Stimulated activated CD4-positive, alpha-beta T cell treated with anti-CD3 and anti-CD28 coated beads, Interleukin-2, amount 100 ng/mL, for 48 hours (primary cell): ENCODE measurements at places on chromosomes 1 and 21.

DNA sequence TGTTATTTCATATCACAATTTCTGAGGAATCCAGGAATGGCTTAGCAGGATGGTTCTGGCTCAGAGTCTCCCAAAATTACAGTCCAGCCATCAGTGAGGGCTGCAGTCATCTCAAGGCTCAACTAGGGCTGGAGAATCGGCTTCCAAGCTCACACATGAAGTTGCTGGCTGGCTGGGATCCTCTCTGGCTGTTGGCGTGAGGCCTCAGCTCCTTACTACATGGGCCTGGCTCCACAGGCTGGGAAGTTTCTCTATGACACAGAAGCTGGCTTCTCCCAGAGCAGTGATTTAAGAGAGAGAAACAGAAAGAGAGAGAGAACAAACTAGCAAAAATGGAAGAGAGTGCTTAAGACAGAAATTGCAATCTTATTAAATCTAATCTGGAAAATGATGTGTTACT is 38.8 kb upstream of the RGS8 start:
- DNase-seq, result no peak

DNA sequence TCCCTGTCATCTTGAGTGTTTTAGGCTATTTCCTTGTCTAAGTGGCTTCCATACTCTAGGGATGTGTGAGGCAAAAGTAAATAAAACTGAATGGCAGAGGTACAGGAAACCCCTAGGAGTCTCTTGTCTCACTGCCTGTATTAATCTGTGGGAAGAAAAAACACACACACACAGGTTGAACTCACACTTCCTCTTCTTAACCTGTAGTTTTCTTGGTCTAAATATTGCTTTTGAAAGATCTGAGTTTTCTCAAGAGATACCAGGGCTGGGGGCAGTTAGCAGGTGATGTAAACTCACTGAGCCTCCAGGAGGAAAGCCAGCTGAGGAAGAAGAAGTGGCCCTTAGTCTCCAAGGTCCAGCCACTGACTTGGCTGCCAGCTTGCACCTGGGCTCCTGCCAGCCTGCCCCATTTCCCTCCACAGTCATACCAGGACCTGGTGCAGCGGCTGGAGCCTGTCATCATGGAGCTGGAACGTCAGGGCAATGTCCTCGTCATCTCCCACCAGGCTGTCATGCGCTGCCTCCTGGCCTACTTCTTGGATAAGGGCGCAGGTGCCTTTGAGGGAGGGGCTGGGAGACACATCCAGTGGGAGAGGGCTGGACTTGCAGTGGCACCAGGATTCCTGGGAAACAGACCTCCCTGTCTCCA is 16.9 kb downstream of the PFKFB2 start:
- DNase-seq, result no peak

DNA sequence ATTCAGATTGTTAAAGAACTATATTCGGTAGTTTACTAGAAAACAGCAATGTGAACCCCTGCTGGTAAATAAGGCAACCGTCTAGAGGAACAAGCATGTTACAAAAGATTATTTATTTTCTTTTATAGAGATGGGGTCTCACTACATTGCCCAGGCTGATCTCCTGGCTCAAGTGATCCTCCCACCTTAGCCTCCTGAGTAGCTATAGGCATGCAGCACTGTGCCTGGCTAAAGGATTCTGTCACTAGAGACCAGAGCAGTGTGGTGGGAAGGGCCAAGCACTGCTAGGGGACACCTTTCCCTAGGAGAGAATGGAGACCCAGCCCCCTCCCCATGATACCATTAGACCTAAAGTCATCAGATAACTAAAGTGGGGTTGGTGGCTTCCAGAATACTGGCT is 28.9 kb downstream of the SLC27A3 start:
- no peak for DNase-seq

- peak; percentile 11 for DNase-seq
Observed at GRCh38 chr21:40512590-40512989, 334.4 kb downstream of the DSCAM start.

DNA sequence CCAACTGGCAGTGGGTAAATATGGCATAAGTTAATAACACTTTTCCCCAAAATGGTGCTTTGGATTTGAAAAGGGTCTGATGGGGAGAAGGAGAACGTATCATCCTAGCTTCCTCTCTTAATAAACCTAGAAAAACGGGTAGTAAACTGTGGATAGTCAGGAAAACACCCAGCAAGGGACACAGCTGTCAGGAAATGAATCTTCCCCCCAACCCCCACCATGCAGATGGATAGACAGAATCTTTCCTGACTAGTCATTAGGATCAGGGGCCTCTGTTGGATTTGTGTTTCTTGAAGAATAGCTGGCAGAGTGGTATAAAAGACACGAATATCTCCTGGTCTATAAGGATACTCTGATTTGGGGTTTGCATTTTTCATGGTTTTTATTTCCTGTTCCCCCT is 22.5 kb upstream of the LAX1 start:
- DNase-seq, result no peak

- no peak for DNase-seq
Observed at GRCh38 chr1:25797939-25798338, 2.1 kb upstream of the SELENON start.

DNA sequence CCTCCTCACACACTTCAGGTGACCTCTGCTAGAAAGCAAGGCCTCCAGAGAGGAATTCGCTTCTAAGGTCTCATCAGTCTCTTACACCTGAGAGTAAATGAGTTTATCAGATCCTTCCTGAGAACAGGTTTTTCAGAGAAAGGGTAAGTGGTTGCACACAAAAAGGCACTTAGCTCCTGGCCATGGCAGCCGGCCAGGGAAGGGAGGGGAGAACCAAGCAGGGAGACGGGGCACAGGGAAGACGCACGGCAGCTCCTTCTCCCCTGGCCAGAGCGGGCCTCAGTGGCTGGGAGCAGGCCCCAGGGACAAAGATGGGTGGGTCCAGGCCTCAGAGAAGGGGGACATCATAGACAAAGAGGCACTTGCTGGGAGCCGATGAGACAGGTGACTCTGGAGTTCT is 3.6 kb upstream of the TNNT2 start:
- DNase-seq, result no peak

DNA sequence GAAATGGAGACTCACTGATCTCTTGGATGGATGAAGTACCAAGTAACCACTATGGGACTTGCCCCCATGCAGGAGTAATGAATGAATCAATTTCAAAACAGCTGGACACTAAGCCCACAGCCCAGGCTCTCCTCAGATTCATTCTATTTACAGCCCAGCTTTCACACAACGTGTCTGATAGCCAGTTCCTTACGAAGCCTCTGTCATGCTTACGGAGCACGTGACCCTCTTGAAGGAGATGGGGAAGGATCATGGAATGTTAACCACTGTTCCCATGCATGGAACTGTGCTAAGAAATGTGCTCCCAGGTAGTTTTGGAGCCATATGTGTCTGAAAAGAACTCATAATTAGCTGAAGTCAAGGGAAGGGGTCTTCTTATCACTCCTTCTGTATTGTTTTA is 124.1 kb downstream of the KIF26B start:
- DNase-seq, result no peak

GRCh38 chr1:213960963-213961362 is 26.8 kb upstream of the PROX1 start:
- no peak for DNase-seq

DNA sequence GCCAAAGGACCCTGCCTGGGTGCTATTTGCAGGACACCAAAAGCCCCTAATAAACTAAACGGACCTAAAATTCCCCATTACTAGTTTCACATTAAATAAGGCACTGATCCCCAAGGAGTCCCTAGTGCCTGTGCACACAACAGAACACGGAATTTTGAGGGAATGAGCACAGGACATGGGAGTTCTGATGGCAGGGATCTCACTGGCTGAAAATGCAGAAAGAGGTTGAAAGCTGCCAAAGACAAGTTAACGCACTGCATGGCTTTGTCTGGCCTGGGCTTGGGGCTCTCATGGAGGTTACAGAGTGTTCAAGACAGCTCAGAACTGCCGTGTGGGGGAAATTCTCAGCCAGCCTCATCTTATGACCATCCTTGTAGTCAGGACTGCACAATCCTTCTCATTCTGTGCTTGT is 15.6 kb upstream of the ATP1B1 start:
- DNase-seq, result no peak

GRCh38 chr1:81498471-81499462 is 302.0 kb upstream of the ADGRL2 start:
- no peak for DNase-seq

GRCh38 chr1:109739738-109740614 is 862 bp downstream of the GSTM3 start:
- peak; percentile 71 for DNase-seq

DNA sequence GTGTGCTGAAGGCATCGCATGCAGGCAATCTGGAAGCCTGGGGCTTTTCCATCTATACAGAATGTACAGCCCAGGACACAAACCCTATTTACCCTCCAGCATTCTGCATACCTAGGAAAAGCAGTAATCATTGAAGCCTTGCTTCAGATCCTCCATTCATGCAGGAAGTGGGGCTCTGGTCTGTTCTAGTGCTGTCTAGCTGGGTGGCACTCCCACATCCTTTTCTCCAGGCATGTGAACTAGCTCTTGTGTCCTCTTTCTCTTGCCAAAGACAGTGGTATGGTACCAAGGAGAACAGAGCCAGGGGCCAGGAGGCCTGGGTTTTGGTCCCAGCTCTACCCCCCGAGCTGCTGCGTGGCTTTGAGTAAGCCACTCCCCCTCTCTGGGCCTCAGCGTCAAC is 21.7 kb downstream of the LRP8 start:
- DNase-seq, result no peak

- peak; percentile 36 for DNase-seq
Observed at GRCh38 chr1:28115267-28115666, 26.9 kb upstream of the EYA3 start.

DNA sequence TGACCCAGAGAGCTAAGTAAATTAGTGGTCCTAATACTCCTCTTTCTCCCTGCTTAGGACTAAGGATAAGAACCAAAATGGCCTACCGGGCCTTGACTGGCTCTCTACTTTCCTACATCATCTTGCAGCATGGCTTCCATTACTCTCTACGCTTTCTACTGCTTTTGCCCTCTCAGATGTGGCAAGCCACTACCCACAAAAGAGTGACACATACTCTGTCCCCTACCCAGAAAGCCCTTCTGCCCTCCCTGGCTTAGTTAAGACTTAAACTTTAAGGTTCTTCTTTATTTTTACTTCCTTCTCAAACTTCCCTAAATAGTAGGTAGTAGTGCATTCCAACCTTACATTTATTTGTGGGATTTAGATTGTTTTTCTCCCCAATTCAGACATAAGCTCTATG is 228.1 kb downstream of the TPR start:
- DNase-seq, result no peak

DNA sequence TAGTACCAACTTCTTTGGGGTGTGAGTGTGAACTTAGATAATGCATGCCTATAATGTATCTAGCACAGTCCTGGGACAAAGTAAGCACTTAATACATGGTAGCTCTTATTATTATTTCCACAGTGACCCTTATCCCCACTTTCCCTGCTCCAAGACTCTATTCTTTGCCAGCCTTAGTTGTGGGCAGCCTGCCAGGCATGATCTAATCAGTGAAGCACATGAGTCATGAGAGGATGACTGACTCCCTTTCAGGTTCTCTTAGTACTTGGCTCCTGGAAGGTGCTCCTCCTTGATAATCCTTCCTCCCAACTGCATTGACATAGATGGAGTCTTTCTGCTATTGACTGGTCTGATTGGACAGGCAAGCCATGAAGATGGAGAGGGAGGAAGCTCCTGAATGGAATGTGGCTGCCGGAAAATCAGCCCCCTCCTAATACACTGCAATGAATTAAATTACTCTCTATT is 17.4 kb upstream of the GNG12 start:
- no peak for DNase-seq

DNA sequence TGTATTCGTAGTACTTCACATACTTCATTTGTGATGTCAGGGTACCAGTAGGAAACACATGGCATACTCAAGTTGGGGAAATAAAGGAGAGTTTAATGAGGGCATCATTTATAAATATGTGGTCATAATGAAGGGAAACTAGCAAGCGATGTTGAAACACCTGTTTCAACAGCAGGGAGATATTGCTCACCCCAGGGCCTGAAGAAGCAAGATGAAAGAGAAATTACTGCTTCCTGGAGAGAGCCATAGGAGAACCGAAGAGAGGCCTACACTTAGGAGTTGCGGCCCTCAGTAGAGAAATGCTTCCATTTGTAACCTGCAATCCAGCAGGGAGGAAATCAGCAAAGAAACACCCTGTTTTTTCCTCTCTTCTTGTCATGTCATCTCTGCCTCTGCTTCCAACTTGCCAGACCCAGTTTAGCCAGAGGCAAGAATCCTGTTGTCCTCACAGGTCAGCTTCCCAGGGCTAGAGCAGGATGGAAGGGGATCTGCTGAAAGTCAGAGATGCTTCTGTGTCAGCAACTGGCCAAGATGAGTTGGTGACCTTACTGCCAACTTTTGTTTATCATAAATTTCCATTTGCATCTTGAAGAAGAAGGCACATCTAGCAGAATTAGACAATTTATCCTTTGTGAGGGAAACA is 67.6 kb upstream of the TSPAN2 start:
- DNase-seq, result no peak

DNA sequence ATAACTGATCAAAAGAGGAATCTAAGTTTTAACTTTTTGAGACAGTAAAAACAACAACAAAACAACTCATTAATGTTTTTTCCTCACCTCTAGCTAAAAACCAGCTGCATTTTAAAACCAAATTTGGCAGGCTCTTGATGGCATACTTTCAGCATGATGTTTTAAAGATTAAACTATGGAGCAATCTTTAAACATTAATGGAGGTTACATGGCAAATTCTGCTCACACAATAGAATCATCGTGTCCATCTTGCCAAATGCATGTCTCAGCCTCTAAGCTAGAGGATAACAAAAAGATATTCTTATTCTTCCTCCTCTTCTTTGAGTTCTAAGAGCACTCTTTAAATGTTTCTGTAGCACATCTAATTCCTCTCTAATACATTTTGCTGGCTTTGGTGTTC is 579.8 kb upstream of the PKN2 start:
- no peak for DNase-seq

GRCh38 chr21:42296501-42296900 is 18.7 kb downstream of the TFF3 start:
- DNase-seq, result no peak
